Uterine smooth muscle cell (primary cell): ENCODE measurements at places on chromosomes 1 and 21. TPM values are rescaled to one million over a fixed set of nuclear protein-coding genes. Genes with fewer than 3 reads are reported as not detected.

The CTH gene
- total RNA-seq = 4.9 and 7.2 TPM in 2 replicates

The CFAP126 gene
- not detected in 2 replicates for total RNA-seq

The LEFTY1 gene
- not detected in 2 replicates for total RNA-seq

The FAM163A gene
- not detected in 2 replicates for total RNA-seq

The CACNA1S gene
- total RNA-seq = not detected in 2 replicates

The CYP4A11 gene
- not detected in 2 replicates for total RNA-seq

The FCGR2B gene
- not detected in 2 replicates for total RNA-seq

The RAP1GAP gene
- total RNA-seq = 0.44 and 1.2 TPM in 2 replicates

The NUAK2 gene
- total RNA-seq = 1.00 and 2.2 TPM in 2 replicates

The CFAP141 gene
- total RNA-seq = not detected in 2 replicates

The OLFM3 gene
- not detected in 2 replicates for total RNA-seq

The PDPN gene
- total RNA-seq = 1.5 and 15.9 TPM in 2 replicates

The KCNA3 gene
- 1.5 and 1.6 TPM in 2 replicates for total RNA-seq

The B3GALT2 gene
- total RNA-seq = under 0.01 and 0.12 TPM in 2 replicates

The KIF26B gene
- total RNA-seq = 3.4 and 24.1 TPM in 2 replicates

The B4GALT3 gene
- total RNA-seq = 18.3 and 23.6 TPM in 2 replicates

The ADAM30 gene
- total RNA-seq = not detected in 2 replicates

The FCAMR gene
- not detected in 2 replicates for total RNA-seq

The OR2L13 gene
- total RNA-seq = not detected in 2 replicates

The RGS18 gene
- total RNA-seq = not detected in 2 replicates

The KIAA0319L gene
- total RNA-seq = 58.9 and 59.4 TPM in 2 replicates

The LAMC1 gene
- total RNA-seq = 338 and 595 TPM in 2 replicates

The TNN gene
- under 0.01 TPM in 1 of 2 replicates, not detected in the other for total RNA-seq

The TMEM125 gene
- total RNA-seq = under 0.01 TPM in 1 of 2 replicates, not detected in the other

The DNAI4 gene
- total RNA-seq = 3.3 and 7.2 TPM in 2 replicates

The LDLRAP1 gene
- total RNA-seq = 7.3 and 10.9 TPM in 2 replicates

The MAP3K7CL gene
- total RNA-seq = 11.8 and 19.7 TPM in 2 replicates

The COL9A2 gene
- 0.55 and 1.00 TPM in 2 replicates for total RNA-seq

The HPCAL4 gene
- total RNA-seq = not detected in 2 replicates

The DNAH14 gene
- 24.3 and 34.0 TPM in 2 replicates for total RNA-seq

The FMO2 gene
- total RNA-seq = under 0.01 TPM in 1 of 2 replicates, not detected in the other

The MCOLN2 gene
- 2.5 and 2.7 TPM in 2 replicates for total RNA-seq

The RORC gene
- not detected in 2 replicates for total RNA-seq

The ADGRB2 gene
- total RNA-seq = 6.1 and 12.4 TPM in 2 replicates

The CCDC185 gene
- not detected in 2 replicates for total RNA-seq

The CCDC17 gene
- total RNA-seq = 0.77 and 0.87 TPM in 2 replicates

The AGMAT gene
- 1.1 and 1.8 TPM in 2 replicates for total RNA-seq

The NUP133 gene
- 38.6 and 42.2 TPM in 2 replicates for total RNA-seq

The ADGRL4 gene
- total RNA-seq = 3.7 and 6.2 TPM in 2 replicates

The NUDT4B gene
- 6.9 and 11.2 TPM in 2 replicates for total RNA-seq

The DSCAM gene
- 0.12 and 0.33 TPM in 2 replicates for total RNA-seq

The SLC16A4 gene
- 16.6 and 47.6 TPM in 2 replicates for total RNA-seq

The SMPDL3B gene
- total RNA-seq = 0.25 TPM in 1 of 2 replicates, not detected in the other

The FAM167B gene
- 0.44 and 0.50 TPM in 2 replicates for total RNA-seq

The LCE2A gene
- total RNA-seq = 0.25 and 2.2 TPM in 2 replicates

The LORICRIN gene
- not detected in 2 replicates for total RNA-seq
